CD4-positive, alpha-beta T cell treated with Interleukin-17A for 4 hours (primary cell): ENCODE measurements at places on chromosomes 16 and 17.

DNA sequence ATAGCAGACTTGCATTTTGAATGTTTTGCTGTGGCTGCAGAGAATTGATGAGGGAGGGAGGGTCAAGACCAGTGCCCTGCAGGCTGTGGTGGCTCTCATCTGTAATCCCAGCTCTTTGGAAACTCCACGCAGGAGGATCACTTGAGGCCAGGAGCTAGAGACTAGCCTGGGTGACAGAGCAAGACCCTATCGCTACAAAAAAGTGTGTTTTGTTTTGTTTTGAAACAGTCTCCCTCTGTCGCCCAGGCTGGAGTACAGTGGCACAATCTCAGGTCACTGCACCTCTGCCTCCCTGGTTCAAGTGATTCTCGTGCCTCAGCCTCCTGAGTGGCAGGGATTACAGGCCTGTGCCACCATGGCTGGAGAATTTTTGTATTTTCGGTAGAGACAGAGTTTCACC, 1.9 kb upstream of the UBE2G1 start:
- DNase-seq: no peak

GRCh38 chr16:4450931-4451519, 23.4 kb downstream of the NMRAL1 start:
- no peak for DNase-seq

DNA sequence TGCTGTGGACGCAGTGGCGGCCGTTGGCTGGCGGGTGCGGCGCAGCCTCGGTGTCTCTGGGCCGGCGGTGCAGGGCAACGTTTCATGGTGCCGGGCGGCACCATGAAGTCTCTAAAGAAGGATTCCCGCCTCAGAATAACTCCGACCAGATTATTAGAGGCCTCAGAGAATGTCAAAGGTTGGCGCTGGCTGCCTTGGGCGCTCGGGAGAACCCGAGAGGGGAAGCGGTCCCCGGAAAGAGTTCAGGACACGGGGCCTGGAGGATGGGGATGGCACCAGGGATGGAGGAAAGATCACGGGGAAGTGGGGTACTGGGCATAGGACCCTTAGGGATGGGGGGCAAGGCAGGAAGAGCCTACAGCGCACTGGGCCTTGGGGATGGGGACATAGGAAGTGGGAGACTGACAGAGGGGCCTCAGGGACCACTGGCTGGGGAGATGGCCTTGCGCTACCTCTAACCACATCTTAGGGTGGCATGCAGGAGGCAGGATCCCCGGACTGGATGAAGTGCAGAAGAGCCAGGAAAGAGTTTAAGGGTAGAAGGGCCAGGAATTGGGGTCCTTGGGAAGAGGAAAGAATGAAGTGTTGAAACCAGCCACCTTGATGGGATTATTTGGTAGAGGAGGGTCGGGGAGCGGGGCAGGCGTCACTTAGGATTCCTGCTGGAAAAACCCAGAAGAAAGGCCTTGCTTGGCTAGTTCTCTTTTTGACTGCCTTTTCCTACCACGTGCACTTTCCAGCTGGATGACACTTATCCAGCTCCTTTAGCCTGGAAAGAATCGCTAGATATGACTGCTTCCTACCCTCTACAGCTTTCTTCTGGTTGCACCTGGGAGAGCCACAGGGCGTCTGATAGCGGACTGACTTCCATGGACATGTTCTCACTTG, 578 bp downstream of the MYCBPAP start:
- DNase-seq: no peak

- no peak for DNase-seq
These were observed 10.2 kb downstream of the MYO19 start for GRCh38 chr17:36524428-36524876.

DNA sequence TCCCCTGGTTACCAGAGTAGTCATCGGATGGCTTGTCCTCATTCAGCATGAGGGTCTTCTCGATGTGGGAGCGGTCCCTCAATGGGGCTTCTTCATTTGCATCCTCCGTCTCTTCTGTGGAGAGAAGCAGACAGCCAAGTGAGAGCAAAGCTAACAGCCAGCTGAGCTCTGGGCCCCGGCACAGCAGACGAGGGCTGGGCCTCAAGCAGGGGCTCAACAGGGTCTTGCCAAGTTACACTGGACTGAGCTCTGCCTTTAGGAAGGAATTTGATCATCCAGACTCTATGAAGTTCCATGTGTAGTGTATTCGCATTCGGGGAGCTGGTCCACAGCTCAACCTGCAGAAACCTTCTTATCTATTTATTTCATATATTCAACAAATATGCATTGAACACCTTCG, 37.4 kb downstream of the SRL start:
- no peak for DNase-seq

DNA sequence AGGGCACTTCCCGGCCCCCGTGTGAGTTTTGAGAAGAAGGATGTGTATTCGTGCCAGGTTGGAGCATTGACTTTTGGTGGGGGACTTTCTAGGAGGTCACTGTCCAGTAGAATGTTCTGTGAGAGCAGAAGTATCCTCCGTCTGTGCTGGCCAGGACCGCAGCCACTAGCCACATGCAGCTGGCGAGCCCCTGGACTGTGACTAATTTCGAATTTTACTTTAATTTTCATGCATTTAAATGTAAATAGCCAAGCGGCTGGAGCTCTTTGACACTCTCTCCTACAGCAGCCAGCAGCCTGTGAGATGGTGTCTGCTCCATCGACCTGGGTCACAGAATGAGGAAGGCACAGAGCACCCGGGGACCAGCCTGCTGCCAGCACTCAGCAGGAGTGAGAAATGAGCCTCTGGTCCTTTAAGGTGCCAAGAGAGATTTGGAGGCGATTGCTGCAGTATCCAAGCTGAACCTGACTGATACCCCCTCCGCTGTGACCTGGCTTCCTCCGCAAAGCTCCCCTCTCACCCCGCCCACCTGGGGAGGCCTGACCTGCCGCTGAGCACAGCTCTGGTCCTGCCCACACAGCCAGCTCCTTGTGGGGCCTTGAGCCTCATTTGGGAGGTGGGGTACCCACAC, 7.8 kb downstream of the ATP2A3 start:
- DNase-seq: no peak

GRCh38 chr16:19008245-19009169, 24.8 kb downstream of the TMC7 start:
- no peak for DNase-seq

DNA sequence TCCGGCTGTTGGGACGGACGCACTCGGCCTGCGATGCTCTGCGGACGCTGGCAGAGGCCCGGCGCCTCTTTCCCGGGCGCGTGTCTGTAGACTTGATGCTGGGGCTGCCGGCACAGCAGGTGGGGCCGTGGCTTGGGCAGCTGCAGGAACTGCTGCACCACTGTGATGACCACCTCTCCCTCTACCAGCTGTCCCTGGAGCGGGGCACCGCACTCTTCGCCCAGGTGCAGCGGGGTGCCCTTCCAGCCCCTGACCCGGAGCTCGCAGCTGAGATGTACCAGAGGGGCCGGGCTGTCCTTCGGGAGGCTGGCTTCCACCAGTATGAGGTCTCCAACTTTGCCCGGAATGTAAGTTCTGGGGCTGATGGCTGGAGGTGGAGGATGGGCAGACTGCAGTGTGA, 3.5 kb downstream of the RSAD1 start:
- DNase-seq: no peak

GRCh38 chr17:5560361-5560988, 23.8 kb downstream of the NLRP1 start:
- no peak for DNase-seq

GRCh38 chr16:30083216-30084055, 7.6 kb downstream of the PPP4C start:
- DNase-seq: no peak

GRCh38 chr16:79006765-79007164, 593.8 kb downstream of the MAF start:
- DNase-seq: no peak

DNA sequence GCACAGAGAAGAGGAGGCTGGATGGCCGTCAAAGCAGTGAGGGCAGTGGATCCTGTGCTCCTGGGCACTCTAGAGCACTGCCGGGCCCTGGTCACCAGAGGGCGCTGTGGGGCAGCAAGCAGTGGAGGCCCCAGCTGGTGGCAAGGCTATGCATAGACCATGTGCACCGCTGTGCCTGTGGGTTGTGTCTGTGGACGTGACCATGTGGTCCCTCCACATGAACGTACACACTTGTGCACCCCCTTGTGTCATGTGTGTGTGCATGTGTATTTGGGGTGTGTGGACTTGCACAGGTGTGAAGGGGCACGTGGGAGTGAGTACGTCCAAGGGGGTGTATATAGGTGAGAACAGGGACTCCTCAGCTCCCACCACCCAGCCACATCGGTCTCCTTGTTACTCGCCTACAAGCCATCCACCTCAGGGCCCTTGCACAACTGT, 4.4 kb upstream of the MAP2K3 start:
- DNase-seq: peak; percentile 93
